ENCODE measurements at places on chromosomes 13 and 19. TPM values are rescaled to one million over a fixed set of nuclear protein-coding genes. Genes with fewer than 3 reads are reported as not detected.
A peak's percentile ranks its signal among the peaks of the same experiment; 100 is the strongest.

The SERP2 gene
- total RNA-seq: 2.1 TPM

DNA sequence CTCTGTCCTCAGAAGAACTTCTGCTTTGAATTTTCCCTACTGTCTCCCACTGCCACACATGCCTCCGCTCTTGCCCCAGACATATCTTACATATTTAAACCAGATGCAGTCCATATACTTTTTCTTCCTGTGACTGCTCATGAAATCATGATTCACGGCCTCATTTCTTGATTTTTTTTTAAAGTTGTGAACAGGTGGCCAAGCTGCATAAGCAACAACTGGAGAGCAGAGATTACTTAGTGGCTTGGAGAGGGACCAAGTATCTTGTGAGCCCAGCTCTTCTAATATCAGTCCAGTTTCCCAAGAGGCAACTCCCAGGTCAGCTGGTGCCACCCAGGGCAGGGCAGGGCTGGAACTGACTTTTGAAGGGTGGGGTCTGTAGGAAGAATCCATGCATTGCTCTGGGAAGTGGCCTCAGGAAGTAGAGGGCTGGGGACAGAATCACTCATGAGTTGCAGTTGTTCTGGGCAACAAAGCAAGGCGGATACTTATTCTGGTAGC lies 152.4 kb downstream of the LMO7 start:
- peak; percentile 68 for DNase-seq

- DNase-seq: peak; percentile 77
Measured at GRCh38 chr19:17703824-17704463, 15.3 kb upstream of the MAP1S start.

DNA sequence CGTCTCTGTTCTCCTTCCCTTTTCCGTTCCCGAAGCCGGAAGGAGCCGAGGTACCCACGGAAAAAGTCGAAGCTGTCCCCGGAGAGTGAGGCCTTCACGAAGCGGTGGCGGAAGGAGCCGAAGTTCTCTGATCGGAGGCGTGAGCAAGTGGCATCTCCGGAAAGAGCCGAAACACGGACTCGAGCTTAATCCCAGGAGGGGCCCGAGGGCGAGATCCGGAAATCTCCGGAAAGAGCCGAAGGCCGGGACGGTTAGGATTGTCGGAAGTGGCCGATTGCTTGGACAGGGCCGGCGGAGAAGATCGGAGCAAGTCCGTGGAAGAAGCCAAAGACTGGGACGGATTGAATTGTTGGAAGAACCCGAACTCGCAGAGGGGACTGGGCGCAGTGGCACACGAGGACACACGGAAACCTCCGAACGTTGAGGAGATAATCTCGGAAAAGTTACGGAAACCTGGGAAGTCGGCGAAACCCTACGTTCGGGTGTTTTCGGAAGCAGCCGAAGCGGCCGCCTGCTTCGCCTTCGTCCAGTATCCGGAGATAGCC lies 440 bp upstream of the U2AF2 start:
- peak; percentile 99 for DNase-seq

The TLE2 gene
- 24.9 TPM for total RNA-seq

DNA sequence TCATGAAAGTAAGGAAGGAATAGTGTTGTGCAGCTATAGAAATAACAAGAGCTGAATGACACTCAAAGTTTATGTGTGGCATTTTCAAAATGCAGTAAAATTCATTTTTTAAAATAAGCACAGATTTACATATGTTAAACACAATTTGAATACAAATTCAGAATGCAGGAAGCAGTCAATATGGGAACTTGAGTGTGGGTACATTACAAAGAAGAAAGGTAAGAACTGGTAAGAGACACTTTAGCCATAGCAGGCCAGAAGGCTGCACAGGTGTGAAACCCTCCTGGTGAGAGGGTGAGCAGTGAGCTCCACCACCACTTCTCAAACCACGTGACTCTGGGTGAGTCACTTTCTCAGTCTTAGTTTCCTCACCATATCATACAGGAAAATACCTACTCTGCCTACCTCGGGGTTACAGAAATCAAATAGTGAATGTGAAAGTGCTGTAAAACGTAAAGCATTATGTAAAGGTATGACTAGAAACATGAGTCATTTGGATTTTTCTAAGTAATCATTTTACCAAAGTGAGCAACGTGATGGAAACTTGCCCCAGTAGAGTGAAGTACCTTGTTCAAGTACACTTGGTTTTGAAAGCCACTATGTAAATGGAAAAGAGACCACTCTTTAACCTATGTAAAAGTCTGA lies 40.5 kb downstream of the USP12 start:
- DNase-seq: no peak

DNA sequence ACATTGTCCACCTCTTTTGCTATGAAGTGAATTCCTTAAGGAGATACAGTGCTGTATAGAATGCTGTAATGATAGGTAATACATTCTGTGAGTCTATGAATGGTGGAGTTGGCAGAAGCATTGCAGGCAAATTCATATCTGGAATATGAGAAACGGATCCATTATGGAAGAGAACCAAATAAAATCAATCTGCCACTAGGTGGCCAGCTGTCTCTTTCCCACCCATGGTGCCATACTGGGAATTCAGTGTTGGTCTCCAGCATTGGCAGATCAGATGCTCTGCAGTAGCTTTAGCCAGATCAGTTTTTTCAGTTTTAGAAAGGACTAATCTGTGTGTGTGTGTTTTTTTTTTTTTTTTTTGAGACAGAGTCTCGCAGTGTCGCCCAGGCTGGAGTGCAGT lies 27.6 kb downstream of the DNAJC3 start:
- peak; percentile 19 for DNase-seq

GRCh38 chr13:34372581-34372980 lies 554.6 kb downstream of the RFC3 start:
- DNase-seq: no peak

DNA sequence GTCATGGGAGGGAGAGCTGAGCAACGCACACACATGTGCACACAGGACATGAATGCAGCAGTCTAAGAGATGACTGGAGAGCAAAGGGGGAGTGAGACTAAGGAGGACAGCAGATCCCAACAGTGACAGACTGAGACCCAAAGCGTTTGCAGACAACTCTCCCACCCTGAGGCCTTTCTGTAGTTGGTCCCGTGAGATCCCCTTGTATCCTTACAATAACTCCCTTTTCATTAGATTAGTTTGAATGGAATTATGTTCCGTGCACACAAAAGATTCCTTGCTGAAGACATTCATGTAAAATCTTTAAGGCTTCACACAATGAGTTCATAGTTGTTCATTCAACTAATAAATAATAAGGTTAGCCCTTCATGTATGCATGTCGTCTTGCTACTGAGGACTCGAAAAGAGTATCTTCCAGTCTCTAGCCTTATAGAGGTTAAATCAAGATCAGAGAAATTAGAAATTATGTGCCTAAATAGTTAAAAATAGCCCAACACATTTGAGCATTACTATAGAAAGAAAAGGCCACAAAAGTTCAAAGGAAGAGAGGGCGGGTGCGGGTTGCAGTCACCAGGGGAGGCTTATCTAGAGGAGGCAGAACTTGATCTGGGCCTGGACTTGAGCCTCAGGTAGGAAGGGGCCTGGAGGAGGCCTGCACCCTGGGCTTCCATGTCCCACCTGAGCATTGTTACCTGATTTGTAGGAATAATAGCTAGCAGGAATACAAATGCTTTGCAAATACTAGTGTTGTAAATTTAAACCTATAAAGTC lies 3.1 kb upstream of the GTF3A start:
- no peak for DNase-seq

- no peak for DNase-seq
Measured at GRCh38 chr13:26831336-26831908, 70.8 kb upstream of the GPR12 start.

The ACOD1 gene
- not detected for total RNA-seq

- no peak for DNase-seq
Measured at GRCh38 chr13:27961227-27962085, 7.7 kb downstream of the CDX2 start.

- DNase-seq: no peak
Measured at GRCh38 chr13:18971576-18972219, 209.9 kb downstream of the TUBA3C start.
